GM23248 (cell line): ENCODE measurements at places on chromosomes 5 and 9.

DNA sequence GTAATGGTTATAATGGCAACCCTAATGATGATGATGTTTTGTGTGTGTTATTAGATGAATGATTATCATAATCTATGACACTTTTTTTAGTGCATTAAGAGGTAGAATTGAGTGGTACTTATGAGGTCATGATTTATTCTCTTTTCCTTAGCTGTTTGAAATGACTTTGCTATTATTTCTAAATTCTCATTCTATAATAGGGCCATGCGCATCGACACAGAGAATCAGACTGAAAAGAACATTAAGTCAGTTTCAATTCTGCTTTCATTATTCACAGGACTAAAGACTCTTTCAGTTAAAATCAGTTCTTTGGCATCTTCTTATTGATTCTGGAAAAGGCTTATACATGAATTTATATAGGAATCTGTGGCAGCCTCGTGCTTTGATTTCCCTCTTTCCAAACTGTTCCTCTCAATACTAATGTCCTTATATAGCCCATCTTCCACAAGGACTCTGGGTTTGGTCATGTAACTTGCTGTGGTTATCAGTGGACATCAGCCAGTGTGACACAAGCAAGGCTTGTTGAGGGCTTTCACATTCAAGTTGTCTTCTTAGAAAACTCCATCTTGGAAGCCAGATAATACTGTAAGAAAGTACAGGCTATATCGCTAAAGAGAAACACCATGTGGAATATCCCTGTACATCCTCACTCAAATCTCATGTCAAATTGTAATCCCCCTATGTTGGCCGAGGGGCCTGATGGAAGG, 140.3 kb upstream of the CHD1 start:
- DNase-seq: no peak

GRCh38 chr5:168284809-168285208, 6.6 kb upstream of the WWC1 start:
- DNase-seq: no peak

- DNase-seq: peak; percentile 2
These were observed 2.3 kb downstream of the EFNA5 start for GRCh38 chr5:107668154-107669095.

DNA sequence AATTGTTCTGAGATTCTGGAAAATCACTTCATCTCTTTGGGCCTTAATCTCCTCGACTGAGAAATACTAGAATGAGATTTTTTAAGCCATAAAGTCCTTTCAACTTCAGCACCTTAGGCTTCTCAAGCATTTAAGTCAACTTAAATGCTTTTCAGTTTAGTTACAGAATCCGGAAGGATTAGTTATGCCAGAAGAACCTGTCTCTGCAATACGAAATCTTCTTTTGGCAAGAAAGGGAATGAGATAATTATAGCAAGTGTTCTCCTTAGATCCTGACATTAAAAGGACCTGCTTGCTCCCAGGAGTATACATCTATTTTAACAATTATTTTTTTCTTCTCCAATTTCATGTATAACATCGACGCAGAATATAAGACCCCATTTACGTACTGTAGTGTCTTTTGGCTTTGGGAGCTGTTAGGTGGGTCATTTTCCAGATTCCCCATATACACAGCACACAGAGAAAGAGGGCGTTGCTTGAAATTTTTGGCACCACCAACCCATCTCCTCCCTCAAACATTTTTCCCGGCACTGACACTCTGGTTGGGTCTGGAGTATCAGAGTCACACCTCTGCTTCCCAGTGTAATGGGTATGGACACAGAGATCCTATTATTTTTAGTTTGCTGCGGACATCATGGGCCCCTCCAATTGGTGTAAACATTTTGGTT, 43.6 kb upstream of the CLINT1 start:
- DNase-seq: no peak

DNA sequence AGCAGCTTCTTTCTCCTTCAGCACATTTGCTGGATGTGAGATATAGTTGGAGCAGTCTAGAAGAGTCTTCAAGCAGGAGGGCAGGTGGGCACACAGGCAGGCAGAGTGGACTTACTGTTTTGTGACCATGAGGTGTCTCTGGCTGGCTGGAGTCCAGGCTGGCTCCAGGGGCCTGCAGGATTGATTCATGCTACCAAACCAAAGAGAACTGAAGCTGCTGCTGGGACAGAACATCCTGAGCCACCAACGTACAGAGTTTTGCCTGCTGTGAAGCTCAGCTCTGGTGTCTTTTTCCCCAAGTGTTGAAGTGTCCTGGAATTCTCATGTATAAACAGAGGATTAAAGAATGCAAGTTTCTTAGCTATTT, 45.7 kb downstream of the CYSTM1 start:
- DNase-seq: no peak

GRCh38 chr9:99015890-99016289, 72.2 kb downstream of the COL15A1 start:
- no peak for DNase-seq

DNA sequence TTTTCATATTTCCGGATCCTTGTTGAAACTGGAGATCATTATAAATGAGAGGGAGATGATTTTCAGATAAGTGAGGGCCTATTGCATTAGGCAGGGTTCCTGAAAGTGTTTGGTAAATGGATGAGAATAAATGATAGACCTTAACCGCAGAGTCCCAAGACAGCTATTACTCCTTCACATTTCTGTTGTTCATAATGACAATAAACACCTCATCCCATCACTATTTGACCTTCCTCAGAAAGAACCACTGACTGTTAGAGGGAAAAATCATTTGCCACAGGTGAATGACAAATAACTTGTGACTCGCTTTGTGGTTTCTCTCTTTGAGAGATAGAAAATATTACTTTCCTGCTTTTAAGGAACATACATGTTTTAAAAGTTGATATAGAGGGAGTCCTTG, 47.3 kb upstream of the TRMT10B start:
- peak; percentile 53 for DNase-seq

DNA sequence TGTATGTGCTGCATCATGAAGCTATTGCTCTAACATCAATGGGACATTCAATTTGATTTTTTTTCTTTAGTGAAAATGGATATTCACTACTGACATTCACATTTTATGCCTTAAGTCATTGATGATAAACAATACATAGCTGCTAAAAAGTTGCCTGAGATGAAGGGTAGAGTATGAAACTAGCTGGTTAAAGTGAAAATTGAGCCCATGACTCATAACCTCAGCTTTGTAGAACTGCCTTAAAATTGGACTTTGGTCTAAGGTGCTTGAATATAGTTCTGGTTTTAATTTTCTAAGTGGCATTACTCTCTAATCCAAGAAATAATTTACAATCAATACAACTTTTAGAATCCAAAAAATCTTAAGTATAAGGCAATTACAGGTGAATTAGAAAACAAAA, 740.4 kb upstream of the RIOK2 start:
- DNase-seq: no peak

DNA sequence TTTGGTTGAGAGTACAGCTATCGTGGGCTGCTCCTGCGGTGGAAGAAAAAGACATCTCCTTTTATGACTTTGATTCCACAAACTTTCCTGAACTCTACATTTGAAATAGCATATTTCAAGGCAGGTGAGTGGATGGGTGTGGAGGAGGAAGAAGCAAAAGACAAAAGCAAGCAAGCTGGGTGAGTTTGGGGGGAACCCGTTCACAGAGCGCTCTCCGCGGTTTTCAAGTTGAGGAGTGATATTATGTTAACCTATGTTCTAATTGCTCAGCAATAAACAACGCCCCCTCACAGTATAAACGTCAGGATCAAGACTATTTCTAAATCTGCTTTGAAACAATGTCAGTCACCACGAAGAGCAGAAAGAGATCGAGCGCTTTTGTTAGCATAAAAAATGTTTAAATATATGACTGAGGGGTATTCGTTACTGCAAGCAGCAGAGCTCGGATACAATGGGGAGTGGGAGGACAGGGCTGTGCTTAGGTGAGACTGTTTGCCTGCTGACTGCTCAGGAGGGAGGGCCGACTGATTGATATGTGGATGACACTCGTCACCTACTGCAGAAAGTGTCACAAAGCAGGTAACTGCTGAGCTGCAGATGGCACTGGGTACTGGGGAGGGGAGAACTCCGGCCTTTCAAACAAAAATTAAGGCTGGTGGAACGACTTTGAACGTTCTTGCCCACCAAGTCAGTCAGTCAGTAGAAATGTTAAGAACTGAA, 236.5 kb downstream of the DRD1 start:
- DNase-seq: no peak

GRCh38 chr5:73605223-73606087, 20.5 kb upstream of the ARHGEF28 start:
- DNase-seq: peak; percentile 65

- no peak for DNase-seq
These were observed 323.1 kb upstream of the KCNN2 start for GRCh38 chr5:114038756-114039155.

DNA sequence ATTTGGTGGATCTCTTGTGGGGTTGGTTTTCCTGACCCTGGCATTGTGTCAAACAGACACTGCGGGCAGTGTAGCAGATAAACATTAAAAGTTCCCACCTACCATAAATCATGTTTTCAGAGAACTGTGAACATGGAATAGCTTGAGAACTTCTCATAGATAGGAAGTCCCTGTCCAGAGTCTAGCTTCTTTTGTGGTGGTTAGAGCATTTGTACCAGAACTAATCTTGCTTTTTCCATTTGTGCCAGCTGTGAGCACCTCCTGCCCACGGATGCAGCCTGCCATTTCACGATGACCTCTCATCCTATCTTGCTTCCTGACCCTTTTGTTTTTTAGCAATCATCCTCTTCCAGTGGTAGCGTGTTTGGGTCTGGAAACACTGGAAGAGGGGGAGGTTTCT, 61.4 kb downstream of the FAM78A start:
- DNase-seq: no peak

DNA sequence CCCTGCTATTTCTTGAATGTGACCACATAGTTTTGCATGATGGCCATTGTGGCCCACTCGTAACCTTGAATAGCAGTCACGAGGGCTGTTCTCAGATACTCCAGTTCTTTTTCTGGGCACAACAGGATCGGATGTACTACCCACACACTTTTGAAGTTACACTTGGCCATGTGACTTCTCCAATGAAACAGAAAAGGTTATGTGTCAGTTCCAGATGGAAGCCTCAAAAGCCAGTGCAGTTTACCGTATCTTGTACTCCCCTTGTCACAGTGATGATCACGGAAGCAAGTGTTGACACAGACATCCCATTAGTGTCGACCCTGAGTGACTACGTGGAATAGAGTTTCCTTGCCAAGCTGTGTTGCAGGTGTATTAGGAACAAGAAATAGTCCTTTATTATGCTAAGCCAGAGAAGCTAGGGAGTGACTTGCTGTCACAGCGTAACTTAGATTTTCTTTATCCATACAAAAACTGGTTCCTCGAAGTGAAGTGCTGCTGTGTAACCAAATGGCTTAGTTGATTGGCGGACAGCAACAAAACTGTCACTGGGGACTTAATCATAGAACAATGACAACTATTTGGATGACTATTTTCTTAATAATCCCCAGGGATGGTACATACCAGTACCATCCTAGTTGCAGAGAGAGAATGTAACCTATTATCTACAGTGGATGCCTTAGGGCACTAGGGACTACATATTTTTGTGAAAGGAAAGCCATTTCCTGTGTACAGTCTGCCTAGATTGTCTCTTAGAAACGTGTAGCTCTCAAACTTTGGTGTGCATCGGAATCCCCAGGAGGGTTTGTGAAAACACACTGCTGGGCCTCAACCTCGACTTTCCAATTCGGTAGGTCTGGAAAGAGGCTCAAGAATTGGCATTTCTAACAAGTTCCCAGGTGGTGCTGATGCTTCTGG, 90.1 kb upstream of the DMRT1 start:
- peak; percentile 56 for DNase-seq

GRCh38 chr5:108201721-108202120, 180.2 kb downstream of the FBXL17 start:
- DNase-seq: no peak

- DNase-seq: no peak
These were observed 576.4 kb upstream of the SGCD start for GRCh38 chr5:155750571-155750970.

- DNase-seq: peak; percentile 63
These were observed 15.9 kb upstream of the SYNPO start for GRCh38 chr5:150624334-150625163.

- DNase-seq: peak; percentile 70
These were observed 22.1 kb upstream of the TPD52L3 start for GRCh38 chr9:6305954-6306563.

DNA sequence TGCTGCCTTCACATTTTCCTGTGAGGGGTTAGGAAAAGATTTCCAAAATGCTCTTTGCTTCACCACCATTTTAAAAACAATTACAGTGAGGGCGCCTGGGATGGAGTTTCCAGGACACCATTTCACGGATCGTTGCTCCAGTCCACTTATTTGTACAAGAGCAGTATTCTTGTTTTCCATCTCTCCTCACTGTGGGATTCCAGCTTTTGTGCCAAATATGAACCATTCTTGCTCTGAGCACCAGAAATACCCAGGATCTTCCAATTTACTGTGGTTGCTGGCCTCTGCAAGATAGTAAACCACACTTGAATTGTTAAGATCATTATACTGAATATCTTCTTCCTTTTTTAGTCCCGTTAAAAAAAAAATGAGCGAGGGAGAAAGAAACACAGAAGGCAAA, 899.5 kb downstream of the TLE1 start:
- no peak for DNase-seq

- no peak for DNase-seq
These were observed 40.1 kb upstream of the SUB1 start for GRCh38 chr5:32545102-32545800.

GRCh38 chr5:40623480-40624420, 56.0 kb upstream of the PTGER4 start:
- DNase-seq: no peak

- DNase-seq: no peak
These were observed 57.1 kb upstream of the RNU6ATAC start for GRCh38 chr9:134221273-134222017.

DNA sequence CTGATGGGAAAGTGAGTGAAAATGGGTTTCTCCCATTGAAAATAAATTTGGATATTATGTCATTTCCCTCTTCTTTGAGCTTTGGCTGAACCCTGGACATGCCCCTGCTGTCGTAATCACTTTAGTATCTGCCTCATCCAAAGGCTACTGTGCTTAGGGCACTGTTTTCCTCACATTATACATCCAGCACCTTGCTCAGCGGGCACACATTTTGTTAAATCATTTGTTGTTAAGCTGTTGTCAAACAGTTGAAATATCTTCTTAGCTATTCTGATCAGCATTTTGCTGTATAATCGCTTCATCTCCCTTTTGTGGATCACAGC, 352.7 kb upstream of the CD180 start:
- no peak for DNase-seq

- peak; percentile 34 for DNase-seq
These were observed 311.7 kb upstream of the HAPLN1 start for GRCh38 chr5:84032324-84032723.

DNA sequence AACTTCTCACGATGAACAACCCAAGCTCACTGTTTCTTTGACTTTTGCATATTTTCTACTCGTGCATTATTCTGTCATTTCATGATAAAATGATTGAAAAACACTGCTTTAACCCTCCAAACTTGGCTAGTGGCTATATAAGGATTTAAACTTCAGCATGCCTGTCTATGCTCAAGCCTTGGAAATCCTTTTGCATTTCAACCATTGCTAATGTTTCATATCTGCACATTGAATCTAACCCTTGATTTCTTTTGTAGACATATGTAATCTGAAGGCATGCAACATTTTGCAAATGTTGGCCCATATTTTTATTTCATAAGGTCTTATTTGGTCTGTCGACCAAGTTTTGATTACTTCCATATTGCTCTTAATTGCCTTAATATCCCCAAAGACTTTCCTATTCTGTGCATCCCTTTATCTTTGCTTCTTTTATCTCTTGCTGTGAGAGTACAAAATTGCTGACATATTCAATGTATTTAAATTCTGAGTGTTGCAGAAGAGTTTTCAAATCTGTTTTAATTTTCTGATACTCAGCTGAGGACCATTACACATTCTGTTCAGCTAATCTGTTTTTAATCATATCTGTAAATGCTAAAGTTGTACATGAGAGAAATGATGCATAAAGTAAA, 403.7 kb upstream of the ZNF608 start:
- no peak for DNase-seq
